ENCODE measurements at places on chromosomes 2 and 18.

DNA sequence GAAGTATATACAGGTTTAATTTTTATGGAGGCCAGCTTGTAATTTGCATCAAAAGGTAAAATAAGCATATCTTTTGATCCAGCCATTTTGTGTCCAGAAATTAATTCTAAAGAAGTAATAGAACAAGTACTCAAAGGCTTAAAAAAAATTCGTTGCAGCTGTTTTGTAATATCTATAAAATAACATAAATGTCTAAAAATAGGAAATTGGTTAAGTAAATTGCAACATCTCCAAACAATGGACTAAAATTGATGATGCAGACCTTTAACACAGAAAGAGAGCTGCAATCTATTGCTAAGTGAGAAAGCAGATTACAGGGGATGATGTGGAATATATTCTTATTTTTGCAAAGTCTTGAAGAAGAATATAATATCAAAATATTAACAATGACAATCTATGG, 19.4 kb downstream of the AAK1 start:
- DNase-seq: no peak

GRCh38 chr2:74142340-74142739, 5.4 kb downstream of the BOLA3 start:
- no peak for DNase-seq

DNA sequence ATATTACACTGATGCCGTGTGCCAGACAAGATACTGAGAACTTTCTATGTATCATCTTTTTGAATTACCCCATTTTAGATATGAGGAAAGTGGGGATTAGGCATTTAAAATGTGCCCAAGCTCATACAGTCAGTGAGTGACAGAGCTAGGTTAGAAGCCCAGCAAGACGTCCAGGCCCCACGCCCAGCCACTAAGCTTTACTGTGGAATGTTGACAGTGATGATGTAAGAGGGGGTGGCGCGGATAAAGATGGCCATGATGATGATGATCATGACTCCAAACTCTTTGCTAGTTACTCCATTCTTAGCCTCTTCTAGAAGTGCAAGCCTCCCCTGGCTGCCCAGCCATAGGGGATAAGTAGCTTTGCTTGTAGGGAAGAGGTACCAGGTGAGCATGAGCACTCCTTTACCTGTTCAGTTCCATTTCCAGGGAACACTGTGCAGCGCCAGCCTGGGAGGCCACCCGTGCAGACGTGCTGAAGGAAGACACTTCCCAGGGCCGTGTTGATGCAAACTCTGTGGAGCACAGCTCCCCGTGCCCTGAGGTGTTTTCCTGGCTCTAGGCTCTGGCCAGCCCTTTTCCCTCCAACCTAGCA, 65.5 kb downstream of the BCL2L11 start:
- no peak for DNase-seq

GRCh38 chr2:236916181-236916580, 169.5 kb upstream of the COPS8 start:
- no peak for DNase-seq

DNA sequence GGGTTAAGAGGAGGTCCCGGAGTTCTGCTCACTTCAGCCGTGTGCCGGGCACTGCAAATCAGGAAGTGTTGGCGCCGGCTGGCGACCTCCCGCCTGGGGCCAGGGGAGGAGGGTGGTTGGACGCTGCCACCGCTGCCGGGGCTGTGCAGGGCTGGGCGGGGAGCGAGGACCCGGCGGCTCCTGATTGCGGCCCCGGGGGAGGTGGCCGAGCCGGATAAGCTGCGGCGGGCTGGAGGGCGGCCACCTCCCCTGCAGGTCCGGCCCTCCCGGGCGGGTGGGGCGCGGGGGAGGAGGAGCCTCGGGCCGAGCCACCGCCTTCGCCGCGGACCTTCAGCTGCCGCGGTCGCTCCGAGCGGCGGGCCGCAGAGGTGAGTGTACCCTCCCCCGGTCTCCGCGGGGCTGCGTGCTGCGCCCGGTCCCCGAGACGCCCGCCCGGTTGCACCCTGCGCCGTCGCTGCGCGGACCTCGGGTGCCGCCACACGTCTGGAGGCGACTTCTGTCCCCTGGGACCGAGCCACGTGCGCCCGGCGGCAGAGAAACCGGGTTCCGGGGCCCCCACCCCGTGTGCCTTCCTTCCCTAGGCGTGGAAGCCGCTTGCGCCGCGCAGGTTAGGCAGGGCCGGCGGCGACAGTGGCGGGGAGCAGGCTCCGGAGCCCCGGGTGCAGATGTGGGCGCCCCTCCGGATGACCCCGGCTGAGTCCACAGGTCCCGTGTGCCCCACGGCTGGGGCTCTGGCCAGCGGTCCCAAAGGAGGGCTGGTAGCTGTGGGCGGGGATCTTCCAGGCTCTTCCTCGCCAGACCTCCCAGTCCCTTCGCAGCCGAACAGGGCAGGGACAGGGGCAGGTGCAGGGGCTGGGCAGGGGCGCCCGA, at the start of gene STEAP3:
TSS of gene STEAP3 (plus strand) at position 314 of the 870 bp plus-strand sequence. CDS start 7,179 bp downstream, outside the sequence.
- no peak for DNase-seq

DNA sequence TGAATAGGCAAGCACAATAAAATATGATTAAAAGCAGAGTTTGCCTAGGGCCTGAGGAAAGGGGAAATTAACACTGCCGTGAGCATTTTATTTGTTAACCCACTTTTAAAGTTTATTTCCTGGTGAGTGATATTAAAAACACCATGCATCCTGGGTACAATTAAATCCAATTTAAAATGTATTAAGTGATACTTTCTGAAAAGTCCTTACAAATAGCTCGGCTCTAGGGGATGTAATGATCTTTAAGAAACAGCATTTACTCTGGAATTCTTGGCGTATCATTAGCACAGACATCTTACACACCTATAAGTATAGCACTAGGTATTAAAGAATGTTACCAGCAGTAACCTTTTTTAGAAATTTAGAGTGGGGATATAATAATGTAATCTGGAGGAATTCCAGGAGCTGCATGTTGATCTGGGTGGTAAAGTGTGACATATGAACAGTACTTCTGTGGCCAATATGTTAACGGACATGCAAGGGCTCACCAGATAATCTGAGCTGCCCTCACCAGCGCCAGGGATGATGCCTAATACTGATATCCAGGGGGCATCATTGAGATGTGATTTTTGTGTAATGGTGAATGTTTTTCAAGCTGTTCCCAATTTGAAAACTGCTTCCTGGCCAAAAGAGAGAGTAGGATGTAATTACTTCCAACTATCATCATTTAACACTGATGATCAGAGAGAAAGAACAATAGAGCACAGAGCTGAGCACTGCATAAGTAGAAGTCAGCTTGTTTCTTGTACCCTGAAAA, 235.9 kb downstream of the DSEL start:
- DNase-seq: no peak

Measured in fibroblast of skin of left quadriceps (primary cell).